Sigmoid colon (tissue), 7 donors: ENCODE measurements at places on chromosomes 3 and 15. TPM values are rescaled to one million over a fixed set of nuclear protein-coding genes. Genes with fewer than 3 reads are reported as not detected.

The USP50 gene
- total RNA-seq: not detected

DNA sequence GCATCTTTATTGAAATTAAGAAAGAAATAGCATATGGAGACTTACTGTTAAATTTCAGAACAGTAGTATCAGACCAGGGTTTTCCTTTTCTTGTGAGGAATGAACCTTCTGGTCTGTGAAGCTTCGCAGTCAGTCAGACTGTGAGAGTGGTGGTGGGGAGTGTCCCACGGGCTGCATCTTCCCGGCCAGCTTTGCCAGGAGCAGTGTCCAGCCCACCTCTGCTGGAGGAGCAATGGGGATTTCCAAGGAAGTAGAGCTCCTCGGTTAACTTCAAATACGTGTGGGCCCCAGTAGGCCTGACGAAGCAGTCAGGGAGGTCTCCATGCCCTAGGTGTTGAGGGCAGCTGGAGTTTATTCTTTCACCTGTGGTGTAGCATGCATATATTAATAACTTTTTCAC is 40.9 kb upstream of the FBXL22 start:
- peaks cover 4% of the 10 kb centered on the region for H3K36me3 ChIP-seq
- no peak overlapping the region for H3K27ac ChIP-seq
- no peak overlapping the region for H3K4me3 ChIP-seq
- no peak for DNase-seq
- H3K4me1 ChIP-seq: peaks cover 30% of the 10 kb centered on the region

DNA sequence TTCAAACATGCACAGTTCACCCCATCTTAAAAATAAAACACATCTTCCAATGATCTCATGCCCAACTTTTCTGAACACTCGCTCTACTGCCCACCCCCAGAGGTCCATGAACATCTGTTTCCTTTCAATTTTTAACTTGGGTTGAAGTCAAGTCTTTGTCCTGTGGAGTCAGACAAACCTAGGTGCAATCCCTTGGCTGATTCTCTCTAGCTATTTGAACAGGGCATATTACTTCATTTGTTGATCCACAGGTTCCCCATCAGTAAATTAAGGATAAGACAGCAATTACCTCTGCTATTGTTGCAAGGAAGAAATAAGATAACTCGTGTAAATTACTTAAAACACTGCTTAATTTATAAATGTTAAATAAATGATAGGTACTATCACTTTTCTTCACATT is 180.1 kb downstream of the CNTN3 start:
- DNase-seq: no peak
- H3K27me3 ChIP-seq: no peaks in the 10 kb centered on the region
- H3K4me3 ChIP-seq: no peak overlapping the region
- H3K4me1 ChIP-seq: no peaks in the 10 kb centered on the region
- H3K36me3 ChIP-seq: no peaks in the 10 kb centered on the region
- no peak overlapping the region for H3K27ac ChIP-seq

The TGM4 gene
- not detected for total RNA-seq

The GOLGA8J gene
- not detected for total RNA-seq

DNA sequence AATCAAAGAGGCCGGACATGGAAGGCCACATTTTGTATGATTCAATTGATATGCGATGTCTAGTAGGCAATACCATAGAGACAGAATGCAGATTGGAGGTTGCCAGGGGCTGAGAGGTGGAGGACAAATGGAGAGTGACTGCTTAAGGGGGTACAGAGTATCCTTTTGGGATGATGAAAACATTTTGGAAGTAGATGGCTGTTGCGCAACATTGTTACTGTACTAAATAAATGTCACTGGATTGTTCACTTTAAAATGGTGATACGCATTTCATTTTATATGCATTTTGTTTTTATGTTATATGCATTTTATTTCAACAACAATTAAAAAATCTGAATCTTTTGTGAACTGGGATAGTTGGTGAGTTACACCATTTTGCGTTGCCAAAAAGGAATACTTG is 99.7 kb upstream of the AGBL1 start:
- H3K36me3 ChIP-seq: no peaks in the 10 kb centered on the region
- H3K4me1 ChIP-seq: no peaks in the 10 kb centered on the region
- H3K27ac ChIP-seq: no peak overlapping the region
- no peaks in the 10 kb centered on the region for H3K27me3 ChIP-seq
- DNase-seq: no peak

DNA sequence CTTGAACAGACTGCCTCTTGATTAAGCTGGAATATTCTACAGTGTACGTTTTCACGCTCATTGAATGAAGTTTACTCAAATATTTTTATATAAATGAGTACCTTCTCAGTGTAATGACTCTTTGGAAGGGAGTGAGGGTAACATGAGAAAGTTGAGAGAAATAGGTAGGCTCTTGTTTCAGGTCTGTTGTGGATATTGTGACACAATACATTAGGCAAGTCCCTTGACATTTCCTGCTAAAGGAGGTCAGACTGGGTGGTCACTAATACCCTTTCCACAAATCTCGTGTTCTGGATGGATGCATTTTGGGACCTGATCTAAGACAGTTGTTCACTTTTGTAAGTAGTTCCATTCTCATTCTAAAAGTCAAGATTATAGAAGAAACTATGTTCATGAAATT is 324.8 kb upstream of the AZI2 start:
- H3K27me3 ChIP-seq: no peaks in the 10 kb centered on the region
- no peaks in the 10 kb centered on the region for H3K4me1 ChIP-seq
- H3K27ac ChIP-seq: no peak overlapping the region
- DNase-seq: no peak

The RPUSD2 gene
- 11.4 TPM for total RNA-seq

DNA sequence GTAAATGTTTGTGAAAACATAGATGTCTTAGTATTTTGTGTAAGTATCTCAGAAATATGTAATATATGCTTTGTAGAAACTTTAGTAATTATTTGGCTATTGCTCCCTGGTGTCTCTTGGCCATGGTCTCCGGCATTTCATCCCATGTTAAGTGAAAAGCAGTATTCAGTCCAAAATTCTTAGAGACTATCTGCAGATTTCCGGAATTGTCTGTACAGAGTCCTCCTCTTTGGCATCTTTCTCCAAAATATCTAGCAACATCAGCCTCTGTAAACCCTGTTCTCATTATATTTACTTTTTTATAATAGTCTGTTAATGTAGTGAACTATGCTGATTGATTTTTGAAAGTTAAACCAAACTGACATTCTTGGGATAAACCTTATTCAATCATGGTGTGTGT is 352.7 kb downstream of the ARPP21 start:
- no peaks in the 10 kb centered on the region for H3K27me3 ChIP-seq
- no peaks in the 10 kb centered on the region for H3K36me3 ChIP-seq
- no peak for DNase-seq
- no peak overlapping the region for H3K27ac ChIP-seq

GRCh38 chr3:118890206-118890605 is 144.4 kb downstream of the IGSF11 start:
- no peak for DNase-seq
- no peaks in the 10 kb centered on the region for H3K36me3 ChIP-seq
- H3K4me1 ChIP-seq: no peaks in the 10 kb centered on the region
- H3K4me3 ChIP-seq: no peak overlapping the region
- no peaks in the 10 kb centered on the region for H3K27me3 ChIP-seq

The SMAD3 gene
- 17.8 TPM for total RNA-seq

- no peak for DNase-seq
- no peaks in the 10 kb centered on the region for H3K4me1 ChIP-seq
- no peaks in the 10 kb centered on the region for H3K27me3 ChIP-seq
- no peak overlapping the region for H3K27ac ChIP-seq
- no peak overlapping the region for H3K4me3 ChIP-seq
Observed at GRCh38 chr15:71393383-71393782, 278.1 kb downstream of the THSD4 start.

GRCh38 chr15:65416845-65417416 is 5.8 kb downstream of the IGDCC4 start:
- H3K4me1 ChIP-seq: peaks cover 21% of the 10 kb centered on the region
- H3K4me3 ChIP-seq: no peak overlapping the region
- no peaks in the 10 kb centered on the region for H3K27me3 ChIP-seq

The HRH1 gene
- total RNA-seq: 3.9 TPM

DNA sequence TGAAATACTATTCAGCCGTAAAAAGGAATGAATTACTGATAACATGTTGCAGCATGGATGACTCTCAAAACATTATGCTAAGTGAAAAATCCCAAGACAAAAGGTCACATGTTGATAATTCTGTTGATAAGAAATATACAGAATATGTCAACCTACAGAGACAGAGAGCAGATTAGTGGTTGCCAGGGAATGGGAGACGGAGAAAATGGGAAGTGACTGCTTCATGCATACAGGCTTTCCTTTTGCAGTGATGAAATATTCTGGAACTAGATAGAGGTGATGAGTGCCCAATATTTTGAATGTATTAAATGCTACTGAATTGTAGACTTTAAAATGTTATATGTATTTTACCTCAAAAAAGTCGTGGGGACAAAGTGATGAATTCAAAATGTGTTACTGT is 56.2 kb downstream of the ABHD2 start:
- no peak overlapping the region for H3K4me3 ChIP-seq
- H3K27ac ChIP-seq: peak overlapping the region; percentile 57
- peaks cover 20% of the 10 kb centered on the region for H3K4me1 ChIP-seq

The CPB1 gene
- not detected for total RNA-seq

DNA sequence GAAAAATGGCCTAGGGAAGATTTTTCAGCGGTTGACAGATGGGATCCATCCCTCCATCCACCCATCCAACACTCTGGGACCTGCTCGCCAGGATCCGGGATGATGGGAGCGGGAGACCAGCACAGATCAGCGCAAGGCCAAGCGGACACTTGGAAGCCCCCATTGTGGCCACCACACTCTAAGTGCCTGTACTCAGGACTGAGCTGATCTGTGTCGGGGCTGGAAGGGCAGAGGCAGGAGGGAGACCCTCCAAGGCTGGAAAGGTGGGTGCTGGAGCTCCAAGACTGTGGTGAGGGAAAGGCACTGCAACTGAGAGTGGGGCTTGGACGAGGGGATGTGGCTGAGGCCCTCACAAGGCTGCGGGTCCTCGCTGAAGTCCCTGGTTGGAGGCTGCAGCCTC is 91.8 kb upstream of the TRPM1 start:
- no peak for DNase-seq
- H3K4me3 ChIP-seq: no peak overlapping the region
- no peak overlapping the region for H3K27ac ChIP-seq
- no peaks in the 10 kb centered on the region for H3K36me3 ChIP-seq
- H3K4me1 ChIP-seq: no peaks in the 10 kb centered on the region
- no peaks in the 10 kb centered on the region for H3K27me3 ChIP-seq

The EEFSEC gene
- 8.6 TPM for total RNA-seq

The CLDN1 gene
- total RNA-seq: 0.27 TPM

The ELL3 gene
- 6.1 TPM for total RNA-seq

GRCh38 chr15:78156653-78157052 is 7.5 kb downstream of the IDH3A start:
- peaks cover 19% of the 10 kb centered on the region for H3K4me1 ChIP-seq
- no peak overlapping the region for H3K4me3 ChIP-seq
- H3K36me3 ChIP-seq: peaks cover 30% of the 10 kb centered on the region
- H3K27ac ChIP-seq: no peak overlapping the region
- H3K27me3 ChIP-seq: no peaks in the 10 kb centered on the region

DNA sequence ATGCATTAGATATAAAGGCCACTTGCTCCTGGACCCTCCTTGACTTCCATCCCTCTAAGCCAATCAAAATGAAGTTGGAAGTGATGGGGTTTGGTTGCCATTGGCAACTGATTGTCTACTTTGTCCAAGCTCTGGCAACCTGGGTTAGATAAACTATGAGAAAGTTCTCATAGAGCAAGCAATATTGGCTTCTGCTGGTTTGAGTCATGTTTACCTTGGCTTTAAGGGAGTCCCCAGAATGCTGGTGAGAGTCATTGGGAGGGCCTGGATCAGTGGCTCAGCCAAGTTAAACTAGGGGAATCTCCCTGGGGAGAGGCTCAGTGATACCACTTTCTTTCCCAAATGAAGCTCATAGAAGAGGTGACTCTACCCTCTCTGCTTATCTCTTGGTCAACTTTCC is 176.3 kb upstream of the ROPN1 start:
- no peak overlapping the region for H3K4me3 ChIP-seq
- no peaks in the 10 kb centered on the region for H3K36me3 ChIP-seq
- DNase-seq: no peak
- H3K4me1 ChIP-seq: peaks cover 7% of the 10 kb centered on the region
- H3K27ac ChIP-seq: no peak overlapping the region
- H3K27me3 ChIP-seq: no peaks in the 10 kb centered on the region

DNA sequence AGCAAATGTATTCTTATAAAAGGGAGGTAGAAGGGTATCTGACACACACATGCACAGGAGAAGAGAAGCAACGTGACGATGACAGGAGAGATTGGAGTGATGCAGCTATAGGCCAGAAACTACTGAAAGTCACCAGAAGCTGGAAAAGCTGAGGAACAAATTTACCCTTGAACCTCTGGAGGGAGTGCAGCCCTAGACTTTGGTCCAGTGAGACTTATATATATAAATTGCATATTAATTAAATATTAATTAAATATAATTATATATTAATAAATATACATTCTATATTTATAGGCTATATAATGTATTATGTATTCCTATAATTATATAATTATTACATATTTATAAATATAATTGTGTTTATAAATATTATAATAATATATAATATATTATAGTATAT is 96.5 kb upstream of the LMCD1 start:
- no peak for DNase-seq
- H3K27ac ChIP-seq: no peak overlapping the region
- H3K4me3 ChIP-seq: no peak overlapping the region
- H3K27me3 ChIP-seq: no peaks in the 10 kb centered on the region

The CHD2 gene
- total RNA-seq: 75.9 TPM

The FETUB gene
- total RNA-seq: not detected

The SLC2A2 gene
- total RNA-seq: not detected

- H3K27me3 ChIP-seq: no peaks in the 10 kb centered on the region
- no peak overlapping the region for H3K27ac ChIP-seq
- H3K4me3 ChIP-seq: no peak overlapping the region
- no peaks in the 10 kb centered on the region for H3K4me1 ChIP-seq
Observed at GRCh38 chr15:83199288-83199687, 8.3 kb downstream of the HDGFL3 start.

The TRIM71 gene
- total RNA-seq: not detected

DNA sequence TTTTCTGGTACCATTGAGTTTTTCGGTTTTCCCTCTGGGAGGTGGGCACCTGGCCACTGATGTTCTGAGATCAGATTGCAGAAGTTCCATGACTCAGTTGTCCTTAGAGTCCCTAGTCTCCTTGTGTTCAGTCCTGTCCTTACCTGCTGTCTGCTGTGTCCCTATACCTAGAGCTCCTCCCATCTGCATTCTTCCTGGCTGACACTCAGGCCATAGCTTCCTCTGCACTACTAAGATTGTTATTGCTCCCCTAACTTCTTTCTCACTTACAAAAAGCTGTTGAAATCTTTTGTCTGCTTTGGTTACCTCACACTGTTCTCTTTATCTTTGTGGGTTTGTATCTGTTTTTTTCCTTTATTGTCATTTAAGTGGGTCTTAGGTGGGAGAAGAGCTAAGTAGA is 13.2 kb downstream of the USP3 start:
- H3K4me3 ChIP-seq: no peak overlapping the region
- no peak overlapping the region for H3K27ac ChIP-seq
- DNase-seq: no peak
- H3K27me3 ChIP-seq: no peaks in the 10 kb centered on the region

The RETNLB gene
- total RNA-seq: not detected

DNA sequence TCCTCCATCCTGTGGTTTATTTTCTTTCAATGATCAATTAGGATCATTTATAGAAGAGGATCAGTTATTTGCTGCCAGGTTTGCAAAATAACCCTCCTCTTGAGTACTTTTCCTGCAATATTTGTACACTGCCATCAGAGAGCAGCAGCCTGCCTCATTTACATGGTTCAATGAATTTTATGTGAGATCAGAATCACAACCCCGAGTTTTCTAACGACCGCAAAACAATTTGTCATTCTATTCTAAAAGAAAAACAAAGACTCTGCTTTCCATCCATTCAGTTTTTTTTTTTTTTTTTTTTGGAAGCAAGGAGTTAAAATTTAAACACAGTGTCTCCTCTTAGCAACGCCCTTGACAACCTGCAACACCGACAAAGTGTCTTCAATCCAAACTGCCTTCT is 146.9 kb downstream of the RAB11A start:
- no peaks in the 10 kb centered on the region for H3K27me3 ChIP-seq
- no peaks in the 10 kb centered on the region for H3K36me3 ChIP-seq
- H3K27ac ChIP-seq: no peak overlapping the region
- H3K4me1 ChIP-seq: no peaks in the 10 kb centered on the region
- DNase-seq: no peak
